Transverse colon (tissue), 4 donors: ENCODE measurements at places on chromosomes 2 and 18. TPM values are rescaled to one million over a fixed set of nuclear protein-coding genes. Genes with fewer than 3 reads are reported as not detected.
A peak's percentile ranks its signal among the peaks of the same experiment; 100 is the strongest.

DNA sequence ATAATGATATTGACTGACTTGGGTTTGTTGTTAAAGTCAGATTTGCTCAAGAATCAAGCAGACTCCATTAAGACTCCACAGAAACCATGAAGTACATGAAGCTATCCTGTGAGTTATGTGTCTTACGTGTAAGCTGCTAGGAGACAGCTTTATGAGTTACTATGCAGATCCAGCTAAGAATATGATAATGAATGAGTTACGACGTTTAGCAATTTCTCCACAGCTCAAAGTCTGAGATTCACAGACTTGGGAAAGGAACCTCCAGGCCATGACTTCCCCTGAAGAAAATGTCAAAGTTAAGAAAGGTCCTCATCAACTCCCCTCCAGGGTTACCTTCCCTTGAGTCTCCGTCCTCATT is 211.9 kb upstream of the HNRNPA3 start:
- H3K4me3 ChIP-seq = no peak overlapping the region
- no peaks in the 10 kb centered on the region for H3K36me3 ChIP-seq
- no peaks in the 10 kb centered on the region for H3K27me3 ChIP-seq
- no peak for DNase-seq
- H3K4me1 ChIP-seq = peaks cover 3% of the 10 kb centered on the region
- no peak overlapping the region for H3K27ac ChIP-seq

- no peaks in the 10 kb centered on the region for H3K4me1 ChIP-seq
- no peak for DNase-seq
Measured at GRCh38 chr2:53177327-53177726, 590.3 kb upstream of the CHAC2 start.

- no peaks in the 10 kb centered on the region for H3K27me3 ChIP-seq
- no peak overlapping the region for H3K4me3 ChIP-seq
- no peaks in the 10 kb centered on the region for H3K36me3 ChIP-seq
- DNase-seq = peak; percentile 38
- peaks cover 6% of the 10 kb centered on the region for H3K4me1 ChIP-seq
- no peak overlapping the region for H3K27ac ChIP-seq
Measured at GRCh38 chr2:12106440-12107080, 360.1 kb downstream of the LPIN1 start.

- no peak for DNase-seq
- no peak overlapping the region for H3K27ac ChIP-seq
- H3K36me3 ChIP-seq = no peaks in the 10 kb centered on the region
- H3K4me3 ChIP-seq = no peak overlapping the region
- H3K27me3 ChIP-seq = no peaks in the 10 kb centered on the region
Measured at GRCh38 chr2:201411421-201411820, 39.8 kb downstream of the TRAK2 start.

GRCh38 chr2:162623888-162624287 is 214.7 kb downstream of the KCNH7 start:
- no peak overlapping the region for H3K4me3 ChIP-seq
- H3K4me1 ChIP-seq = no peaks in the 10 kb centered on the region
- H3K36me3 ChIP-seq = no peaks in the 10 kb centered on the region
- H3K27ac ChIP-seq = no peak overlapping the region

DNA sequence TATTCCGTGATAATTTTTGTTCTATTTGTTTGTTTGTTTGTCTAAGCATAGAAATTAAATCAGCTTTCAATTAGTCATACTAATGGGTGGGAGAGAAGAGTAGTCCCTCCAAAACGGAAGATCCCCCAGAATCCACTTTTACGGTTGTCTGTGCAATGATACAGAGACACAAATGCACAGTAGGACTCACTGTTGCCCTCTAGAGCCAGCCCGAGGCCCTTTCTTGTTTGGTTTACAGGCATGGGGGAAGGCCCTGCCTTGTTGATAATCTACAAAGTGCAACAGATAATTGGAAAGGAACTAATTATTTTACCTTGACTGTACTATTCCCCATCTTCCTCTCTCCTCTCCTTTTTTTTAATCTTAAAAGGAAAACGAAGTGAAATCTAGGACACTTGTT is 121.1 kb downstream of the ACOXL start:
- no peak overlapping the region for H3K27ac ChIP-seq
- no peak overlapping the region for H3K4me3 ChIP-seq
- DNase-seq = peak; percentile 59
- no peaks in the 10 kb centered on the region for H3K27me3 ChIP-seq

GRCh38 chr2:54642677-54643430 is 80.6 kb upstream of the EML6 start:
- H3K4me3 ChIP-seq = no peak overlapping the region
- H3K27me3 ChIP-seq = no peaks in the 10 kb centered on the region
- no peak for DNase-seq
- no peak overlapping the region for H3K27ac ChIP-seq
- no peaks in the 10 kb centered on the region for H3K4me1 ChIP-seq

- no peak overlapping the region for H3K4me3 ChIP-seq
- no peaks in the 10 kb centered on the region for H3K27me3 ChIP-seq
- no peaks in the 10 kb centered on the region for H3K36me3 ChIP-seq
- no peak overlapping the region for H3K27ac ChIP-seq
Measured at GRCh38 chr18:715626-716025, 3.2 kb upstream of the ENOSF1 start.

- H3K36me3 ChIP-seq = no peaks in the 10 kb centered on the region
- DNase-seq = no peak
- no peak overlapping the region for H3K4me3 ChIP-seq
- H3K4me1 ChIP-seq = no peaks in the 10 kb centered on the region
Measured at GRCh38 chr2:21423854-21424253, 300.1 kb downstream of the TDRD15 start.

GRCh38 chr2:75493230-75493629 is 67.5 kb downstream of the EVA1A start:
- DNase-seq = no peak
- no peaks in the 10 kb centered on the region for H3K27me3 ChIP-seq
- no peaks in the 10 kb centered on the region for H3K36me3 ChIP-seq
- H3K4me1 ChIP-seq = no peaks in the 10 kb centered on the region
- no peak overlapping the region for H3K4me3 ChIP-seq

- H3K36me3 ChIP-seq = no peaks in the 10 kb centered on the region
- H3K4me1 ChIP-seq = no peaks in the 10 kb centered on the region
- no peak for DNase-seq
- H3K27me3 ChIP-seq = no peaks in the 10 kb centered on the region
- no peak overlapping the region for H3K27ac ChIP-seq
- no peak overlapping the region for H3K4me3 ChIP-seq
Measured at GRCh38 chr2:100526868-100527267, 35.9 kb upstream of the PDCL3 start.

GRCh38 chr2:10022445-10022844 is 20.9 kb upstream of the KLF11 start:
- no peaks in the 10 kb centered on the region for H3K4me1 ChIP-seq
- no peaks in the 10 kb centered on the region for H3K36me3 ChIP-seq

DNA sequence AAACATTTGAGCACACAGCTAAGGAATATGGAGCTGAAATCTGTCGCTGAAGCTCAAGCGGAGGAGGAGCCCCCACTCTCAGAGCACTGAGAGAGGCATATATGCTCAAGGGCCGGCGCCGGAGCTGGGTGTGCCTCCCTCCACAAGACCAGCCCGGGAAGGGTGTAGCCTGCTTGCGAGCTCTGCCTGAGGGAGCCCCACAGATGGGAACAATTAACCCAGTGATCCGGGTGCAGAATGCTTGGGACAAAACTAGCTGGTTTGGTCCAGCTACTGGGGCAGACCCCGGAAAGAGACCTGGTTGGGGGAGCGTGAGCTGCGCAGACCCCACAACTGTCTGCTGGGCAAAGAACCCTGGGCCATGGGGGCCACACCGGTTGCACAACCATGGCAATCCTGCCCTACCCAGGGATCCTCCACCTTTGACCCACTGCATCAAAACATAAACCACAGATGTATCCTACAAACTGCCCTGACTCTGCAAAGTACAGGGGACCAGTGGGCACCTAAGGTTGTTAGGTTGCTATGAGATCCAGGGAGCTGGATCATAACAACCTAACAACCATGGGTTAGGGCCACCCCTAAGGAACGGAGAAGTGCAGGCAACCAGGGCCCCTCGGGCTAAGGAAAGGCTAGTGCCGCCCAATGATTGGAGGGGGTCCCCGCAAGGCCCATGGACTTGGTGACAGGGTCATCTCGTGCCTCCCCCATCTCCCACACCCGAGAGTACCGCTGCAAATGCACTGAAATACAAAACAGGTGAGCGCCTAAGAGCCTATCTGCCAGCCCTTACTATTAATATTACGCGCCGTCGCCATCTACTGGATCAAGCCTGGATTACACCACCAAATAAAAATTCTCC is 53.4 kb upstream of the SCN1A start:
- H3K4me1 ChIP-seq = no peaks in the 10 kb centered on the region
- H3K27ac ChIP-seq = no peak overlapping the region
- H3K27me3 ChIP-seq = no peaks in the 10 kb centered on the region
- H3K36me3 ChIP-seq = no peaks in the 10 kb centered on the region
- peak; percentile 38 for DNase-seq

The NFATC1 gene
- 5.3 TPM for total RNA-seq

The EXOC6B gene
- 58.4 TPM for total RNA-seq

The PFN4 gene
- 0.80 TPM for total RNA-seq

The ANKRD30B gene
- total RNA-seq = not detected

The RAB1A gene
- 23.9 TPM for total RNA-seq

The FOSL2 gene
- 229 TPM for total RNA-seq

The SERTAD2 gene
- 22.1 TPM for total RNA-seq

The VSNL1 gene
- total RNA-seq = not detected

The IL36RN gene
- total RNA-seq = not detected

The CD207 gene
- total RNA-seq = 0.95 TPM

The ACVR1 gene
- 10.5 TPM for total RNA-seq

The CPS1 gene
- not detected for total RNA-seq
